ENCODE measurements at places on chromosomes 2 and 18.

- no peak for DNase-seq
These were observed 82.9 kb downstream of the FSIP2 start for GRCh38 chr2:185821467-185821866.

DNA sequence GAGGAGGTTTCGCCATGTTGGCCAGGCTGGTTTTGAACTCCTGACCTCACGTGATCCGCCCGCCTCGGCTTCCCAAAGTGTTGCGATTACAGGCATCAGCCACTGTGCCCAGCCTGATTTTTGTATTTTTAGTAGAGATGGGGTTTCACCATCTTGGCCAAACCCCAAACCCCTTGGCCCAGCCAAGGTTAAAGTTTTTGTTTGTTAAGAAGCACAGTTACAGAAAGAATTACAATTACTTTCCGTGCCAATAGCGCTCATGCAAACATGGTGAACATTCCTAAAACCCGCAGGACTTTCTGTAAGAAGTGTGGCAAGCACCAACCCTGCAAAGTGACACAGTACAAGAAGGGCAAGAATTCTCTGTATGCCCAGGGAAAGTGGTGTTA lies 26.1 kb downstream of the ITSN2 start:
- no peak for DNase-seq

- no peak for DNase-seq
These were observed 104.9 kb downstream of the SPTBN1 start for GRCh38 chr2:54561010-54561409.

- no peak for DNase-seq
These were observed 488.8 kb upstream of the RAB6C start for GRCh38 chr2:129490641-129491040.

GRCh38 chr2:239181903-239182581 lies 218.8 kb downstream of the HDAC4 start:
- no peak for DNase-seq

DNA sequence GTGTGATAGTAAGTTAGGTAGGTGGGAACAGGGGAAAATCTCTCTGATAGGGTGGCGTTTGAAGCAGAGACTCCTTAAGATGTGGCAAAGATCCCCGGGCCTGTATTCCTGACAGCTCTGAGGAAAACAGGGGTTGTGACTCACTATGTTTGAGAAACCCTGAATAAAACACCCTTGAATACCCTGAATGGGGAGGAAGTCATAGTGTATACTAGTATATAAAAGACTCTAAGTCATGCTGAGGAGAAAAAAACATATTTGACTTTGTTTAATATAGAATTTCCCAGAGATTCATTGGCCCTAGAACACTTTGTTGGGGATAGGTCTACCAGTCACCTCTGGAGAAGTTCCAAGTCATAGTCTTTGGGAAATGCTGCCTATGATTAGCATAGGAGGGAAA lies 590.9 kb downstream of the IRS1 start:
- no peak for DNase-seq

- no peak for DNase-seq
These were observed 52.5 kb upstream of the SLC14A2 start for GRCh38 chr18:45562567-45563479.

- DNase-seq: no peak
These were observed 2.1 kb downstream of the DPYSL5 start for GRCh38 chr2:26850000-26850431.

GRCh38 chr2:98676742-98677141 lies 54.2 kb downstream of the MGAT4A start:
- DNase-seq: no peak

DNA sequence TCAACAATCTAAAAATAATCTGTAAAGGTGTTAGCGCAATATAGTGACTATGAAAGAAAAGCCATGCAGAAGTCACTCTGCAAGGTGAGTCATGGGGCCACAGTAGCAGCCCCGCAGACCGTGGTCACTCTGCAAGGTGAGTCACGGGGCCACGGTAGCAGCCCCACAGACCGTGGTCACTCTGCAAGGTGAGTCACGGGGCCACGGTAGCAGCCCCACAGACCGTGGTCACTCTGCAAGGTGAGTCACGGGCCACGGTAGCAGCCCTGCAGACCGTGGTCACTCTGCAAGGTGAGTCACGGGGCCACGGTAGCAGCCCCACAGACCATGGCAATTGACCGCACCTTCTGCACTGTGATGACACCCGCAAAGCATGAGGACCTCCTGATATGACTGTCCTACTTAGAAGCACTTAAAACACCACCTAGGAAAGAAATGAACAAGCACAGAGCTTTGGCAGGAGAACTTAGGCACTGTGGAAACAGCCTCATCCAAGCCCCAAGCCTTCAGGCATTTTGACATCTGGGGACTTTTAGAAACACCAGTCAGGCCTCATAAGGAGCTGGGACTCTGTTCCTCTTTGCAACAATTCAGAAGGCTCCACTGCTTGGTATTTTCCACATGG lies 70.1 kb downstream of the LDLRAD4 start:
- no peak for DNase-seq

GRCh38 chr2:199191461-199191860 lies 266.3 kb downstream of the SATB2 start:
- no peak for DNase-seq

DNA sequence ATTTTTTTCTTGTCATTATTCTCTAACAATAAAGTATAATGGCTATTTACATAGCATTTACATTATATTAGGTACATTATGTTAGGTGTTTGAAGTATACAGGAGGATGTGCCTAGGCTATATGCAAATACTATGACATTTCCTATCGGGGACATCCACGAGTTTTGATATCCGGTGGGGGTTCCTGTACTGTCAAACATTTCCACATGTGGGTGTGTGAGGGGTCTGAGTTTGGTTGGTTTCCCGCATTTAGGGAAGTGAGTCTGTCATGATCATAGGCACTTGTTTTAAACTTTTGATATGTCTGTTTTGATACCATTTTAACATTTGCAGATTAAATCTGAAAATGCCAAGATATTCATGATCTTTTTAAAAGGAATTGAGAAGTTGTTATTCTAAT lies 76.0 kb downstream of the CEP192 start:
- no peak for DNase-seq

GRCh38 chr2:74551942-74552913 lies 1.5 kb downstream of the LOXL3 start:
- DNase-seq: no peak

GRCh38 chr2:165239230-165239629 lies at the start of gene SCN2A:
Gene SCN2A, plus strand, starts transcription at chr2:165239414. Its CDS starts 56,410 bp downstream, at chr2:165295824.
- DNase-seq: peak; percentile 86

DNA sequence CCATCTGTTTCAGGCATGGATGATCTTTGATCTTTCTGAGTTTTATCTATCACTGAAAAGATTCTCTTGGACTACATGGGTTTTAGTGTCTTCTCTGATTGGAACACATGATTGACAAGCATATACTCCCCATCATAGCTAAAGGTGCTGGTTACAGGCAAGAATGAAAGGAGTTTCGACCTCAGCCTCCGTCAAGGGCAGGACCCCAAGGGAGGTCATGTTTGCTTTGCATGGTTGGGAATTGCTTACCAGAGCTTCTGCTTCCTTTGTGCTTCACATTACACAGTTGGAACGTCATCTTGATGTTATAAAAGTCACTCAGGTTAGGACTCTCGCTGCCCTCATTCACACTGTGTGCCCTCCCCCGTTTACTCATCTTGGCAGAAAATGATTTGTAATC lies 287.7 kb downstream of the PIK3C3 start:
- no peak for DNase-seq

- no peak for DNase-seq
These were observed 109.8 kb downstream of the UPP2 start for GRCh38 chr2:158211502-158211901.

GRCh38 chr2:38815936-38816335 lies 37.9 kb downstream of the GEMIN6 start:
- no peak for DNase-seq

- no peak for DNase-seq
These were observed 37.6 kb downstream of the CCBE1 start for GRCh38 chr18:59659508-59660170.

DNA sequence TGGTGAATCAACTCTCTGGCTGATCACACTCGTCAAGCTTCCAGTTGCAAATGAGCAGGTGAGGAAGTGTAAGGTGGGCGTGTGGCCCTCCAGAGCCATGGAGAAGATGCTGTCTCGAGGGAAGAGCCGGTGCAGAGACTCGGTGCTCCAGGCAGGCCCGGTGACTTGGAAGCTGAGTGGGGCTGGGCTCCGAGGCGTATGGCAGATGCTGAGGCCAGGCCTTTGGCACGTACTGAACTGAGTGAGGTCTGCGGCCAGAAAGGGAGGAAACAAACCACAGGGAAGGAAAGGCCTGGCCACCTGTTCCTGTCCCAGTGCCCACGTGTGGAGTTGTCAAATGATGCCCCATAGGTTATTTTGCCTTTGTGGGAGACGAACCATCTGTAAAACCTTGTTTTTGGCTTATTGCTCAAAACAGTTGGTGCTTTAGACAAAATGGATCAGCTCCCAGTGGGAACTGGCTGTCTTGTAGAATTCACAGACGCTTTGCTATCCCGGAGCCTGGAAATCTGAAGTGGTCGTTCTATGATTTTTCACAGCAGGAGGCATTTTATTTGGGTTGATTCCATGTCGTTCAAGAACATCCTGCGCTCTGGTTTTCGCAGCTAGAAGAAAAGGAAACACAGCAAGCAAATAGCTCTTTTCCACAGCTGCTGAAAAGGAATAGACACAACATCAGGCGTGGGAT lies 117.5 kb upstream of the TMEM18 start:
- no peak for DNase-seq

- DNase-seq: peak; percentile 13
These were observed at the start of gene ABHD1 for GRCh38 chr2:27123302-27124150. Gene ABHD1, plus strand, starts transcription at chr2:27123815. Its CDS starts 134 bp downstream, at chr2:27123949.

GRCh38 chr2:158518084-158518483 lies 61.3 kb downstream of the PKP4 start:
- no peak for DNase-seq

GRCh38 chr2:64635976-64636911 lies 17.5 kb downstream of the SERTAD2 start:
- no peak for DNase-seq

GRCh38 chr2:12321886-12322285 lies 394.9 kb upstream of the TRIB2 start:
- DNase-seq: no peak

DNA sequence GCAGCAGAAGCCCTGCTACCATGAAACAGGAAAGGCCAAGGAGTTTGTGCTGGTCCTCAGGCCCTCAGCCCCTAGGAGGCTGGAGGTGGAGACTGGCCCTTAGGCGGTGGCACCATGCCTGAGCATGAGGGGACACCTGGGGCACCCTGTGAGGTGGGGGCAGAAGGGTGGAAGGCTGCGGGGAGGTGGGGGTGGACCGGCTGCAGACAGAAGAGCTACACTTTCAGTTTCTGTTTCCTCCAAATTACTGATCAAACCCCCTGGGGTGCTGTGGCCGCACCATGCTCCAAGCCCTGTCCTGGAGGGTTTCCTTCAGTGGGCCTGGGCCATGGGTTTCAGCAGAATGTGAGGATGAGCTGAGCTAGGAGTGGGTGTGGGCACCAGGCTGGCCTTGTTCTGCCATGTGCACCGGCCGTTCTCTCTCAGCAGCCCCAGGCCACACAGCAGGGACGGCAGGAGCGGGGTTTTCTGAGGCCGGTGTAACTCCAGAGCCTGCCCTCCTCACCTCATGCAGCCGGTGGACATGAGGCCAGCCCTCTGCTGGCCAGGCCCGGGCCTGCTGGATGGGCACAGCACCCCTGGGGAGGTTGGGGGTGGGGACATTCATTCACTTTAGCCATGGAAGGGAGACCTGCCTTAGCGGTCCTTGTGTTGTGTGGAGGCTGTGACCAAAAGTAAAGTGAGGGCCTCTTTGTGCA lies 51.5 kb downstream of the PLEKHB2 start:
- no peak for DNase-seq

GRCh38 chr18:5600378-5601071 lies 56.7 kb upstream of the EPB41L3 start:
- DNase-seq: peak; percentile 8

DNA sequence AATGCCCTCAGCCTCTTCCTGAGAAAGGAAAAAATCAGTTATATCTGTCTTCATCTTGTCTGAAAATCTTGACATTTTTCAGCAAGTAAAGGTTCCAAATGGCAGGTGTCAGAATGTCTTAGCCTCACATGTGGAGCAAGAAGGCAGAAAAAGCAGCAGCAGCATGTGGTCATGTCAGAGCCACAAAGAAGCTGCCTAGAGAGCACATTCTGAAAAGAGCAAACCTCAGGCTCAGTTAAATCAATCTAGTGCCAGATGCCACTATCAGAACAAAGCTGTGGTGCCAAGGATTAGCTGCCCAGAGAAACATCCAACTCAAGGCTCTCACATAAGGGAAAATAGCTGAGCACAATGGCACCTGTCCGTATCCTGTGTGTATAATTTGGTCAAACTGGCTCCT lies 105.9 kb downstream of the SRBD1 start:
- DNase-seq: no peak

GRCh38 chr18:32530947-32531651 lies 60.4 kb upstream of the GAREM1 start:
- peak; percentile 46 for DNase-seq

DNA sequence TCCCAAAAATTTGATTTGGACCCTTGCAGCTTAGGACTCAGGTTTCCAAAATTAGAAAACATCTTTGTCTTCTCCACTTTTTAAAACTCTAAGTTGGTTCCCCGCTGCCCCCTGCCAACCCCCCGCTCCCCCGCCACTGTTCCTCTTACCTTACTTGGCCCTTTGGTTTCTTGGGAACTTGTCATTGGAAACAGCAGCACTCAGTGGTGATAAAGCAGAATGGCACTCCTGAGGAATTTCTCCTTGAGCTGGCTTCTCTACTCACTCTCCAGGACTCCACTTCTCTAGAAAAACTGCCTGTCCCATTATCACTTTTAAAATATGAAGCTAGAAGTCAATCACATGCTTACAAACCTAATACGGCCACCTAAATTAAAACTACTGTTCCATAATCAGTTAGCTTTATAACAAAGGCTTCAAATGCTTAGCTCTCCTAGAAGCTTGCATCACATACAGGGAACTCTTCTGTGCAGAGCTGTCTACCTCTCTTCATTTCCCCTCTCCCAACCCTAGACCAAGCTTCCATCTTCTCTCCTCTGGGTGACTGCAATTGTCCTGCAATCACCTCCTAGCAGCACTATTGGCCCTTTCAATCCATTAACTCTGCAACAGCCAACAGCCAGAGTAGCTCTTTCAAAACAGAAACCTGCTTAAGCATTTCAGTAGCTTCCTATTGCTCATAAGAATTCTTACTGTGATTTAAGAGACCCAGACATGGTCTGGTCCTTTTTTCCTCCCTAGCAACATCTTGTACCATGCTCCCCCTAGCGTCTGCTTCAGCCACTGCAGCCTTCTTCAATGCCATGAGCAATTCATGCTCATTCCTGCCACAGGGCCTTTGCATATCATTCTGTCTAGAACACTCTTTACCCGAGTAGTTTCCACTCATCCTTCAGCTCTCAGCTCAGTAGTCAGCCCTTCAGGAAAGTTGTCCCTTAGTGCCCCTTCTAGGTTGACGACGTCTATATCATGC lies 15.2 kb upstream of the PLEKHM3 start:
- DNase-seq: no peak

GRCh38 chr2:237194081-237194480 lies 108.4 kb downstream of the COPS8 start:
- no peak for DNase-seq

GRCh38 chr2:184938221-184938985 lies 340.1 kb downstream of the ZNF804A start:
- DNase-seq: no peak

- DNase-seq: peak; percentile 47
These were observed 12.7 kb downstream of the CATIP start for GRCh38 chr2:218369330-218369729.

Data from NCI-H774 (cell line).